Esophagus mucosa (tissue), 1 donor: ENCODE measurements at places on chromosomes 3 and 15. TPM values are rescaled to one million over a fixed set of nuclear protein-coding genes. Genes with fewer than 3 reads are reported as not detected.

Gene RARB
- 2.5 TPM for total RNA-seq

- no peak for ATAC-seq
Observed at GRCh38 chr3:144409319-144409718, 437.7 kb downstream of the DIPK2A start.

- ATAC-seq, result no peak
Observed at GRCh38 chr3:18825665-18826064, 322.6 kb upstream of the KCNH8 start.

- ATAC-seq, result no peak
Observed at GRCh38 chr3:10955711-10956453, 36.7 kb upstream of the SLC6A1 start.

GRCh38 chr3:63762934-63763550 is 56.1 kb upstream of the C3orf49 start:
- no peak for ATAC-seq

- no peak for ATAC-seq
Observed at GRCh38 chr3:45716790-45717336, 27.7 kb downstream of the SACM1L start.

Gene SNURF
- 3.9 TPM for total RNA-seq

DNA sequence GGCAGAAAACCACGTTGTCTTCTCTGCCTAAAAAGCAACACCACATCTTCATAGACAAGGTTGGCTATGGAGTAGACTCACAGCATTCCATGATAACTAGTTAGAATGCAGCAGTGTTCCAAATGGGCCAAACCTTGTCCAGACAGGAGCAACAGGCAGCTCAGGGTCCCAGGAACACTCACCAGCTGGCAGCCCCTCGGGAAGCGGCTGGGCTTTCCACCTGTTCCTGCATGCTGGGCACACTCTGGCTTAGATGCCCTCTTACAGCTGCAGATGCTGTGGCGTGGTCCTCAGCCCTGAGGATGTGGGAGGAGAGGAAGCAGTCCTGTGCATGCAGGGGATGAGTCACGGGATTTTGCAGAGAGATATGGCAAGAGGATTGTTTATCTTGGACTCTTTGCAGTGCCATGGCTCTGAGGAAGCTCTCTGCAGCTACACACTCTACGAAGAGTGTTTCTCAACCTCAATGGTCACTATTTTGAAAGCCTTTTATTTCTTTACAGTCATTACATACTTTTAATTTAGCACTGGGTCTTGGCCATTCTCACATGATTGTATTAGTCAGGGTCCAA is 11.3 kb downstream of the NRROS start:
- peak; percentile 87 for ATAC-seq

GRCh38 chr15:49815950-49816349 is 195.1 kb downstream of the DTWD1 start:
- ATAC-seq, result no peak

GRCh38 chr15:61621146-61621545 is 392.0 kb upstream of the RORA start:
- ATAC-seq, result peak; percentile 47

Gene TMCO5A
- total RNA-seq, result not detected

GRCh38 chr3:134374105-134374790 is at the start of gene AMOTL2:
AMOTL2 (minus strand) TSS chr3:134374447; CDS start chr3:134371433, 3,014 bp downstream.
- ATAC-seq, result peak; percentile 86

Gene CPNE4
- 0.04 TPM for total RNA-seq

DNA sequence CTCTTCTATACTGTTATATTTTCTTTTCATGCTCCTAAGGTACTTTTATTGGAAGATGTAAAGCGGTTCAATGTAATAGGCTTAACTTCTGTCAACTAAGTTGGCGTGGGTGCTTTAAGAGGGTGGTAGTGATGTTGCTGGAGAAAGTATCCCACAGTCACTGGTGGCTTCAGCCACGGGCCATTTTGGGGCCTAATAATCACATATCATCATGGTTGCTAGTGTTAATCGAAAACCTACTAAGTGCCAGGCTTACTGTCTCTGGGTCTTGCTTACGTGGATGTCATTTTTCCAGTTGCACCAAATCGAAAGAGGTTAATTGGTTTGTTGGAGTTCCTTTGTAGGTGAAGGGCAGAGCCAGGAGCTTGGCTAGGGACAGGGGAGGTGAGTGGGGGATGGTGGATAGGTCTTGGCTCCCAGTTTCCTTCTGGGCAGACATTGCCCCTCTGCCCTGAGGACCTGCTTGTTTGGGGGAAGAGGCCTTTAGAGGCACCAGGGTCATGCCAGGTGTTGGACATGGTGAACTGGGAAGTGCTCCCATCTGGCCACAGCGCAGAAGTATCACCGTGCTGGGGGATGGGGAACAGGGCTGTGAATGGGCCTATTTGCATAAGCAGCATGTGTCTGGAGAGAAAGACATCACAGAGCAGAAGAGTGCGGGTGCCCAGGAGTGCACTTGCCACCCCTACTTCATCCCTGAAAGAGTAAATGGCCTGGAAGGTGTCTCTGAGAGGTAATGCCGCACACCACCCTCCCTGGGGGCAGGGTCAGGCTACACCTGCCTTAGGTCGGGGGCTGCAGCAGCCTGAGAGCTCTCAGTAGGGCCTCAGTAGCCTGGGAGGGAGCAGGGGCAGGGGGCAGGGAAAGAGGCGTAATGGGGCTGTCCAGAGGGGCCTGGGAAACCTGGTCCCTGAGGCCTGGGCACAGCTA is 62.4 kb upstream of the POLG start:
- ATAC-seq, result no peak

DNA sequence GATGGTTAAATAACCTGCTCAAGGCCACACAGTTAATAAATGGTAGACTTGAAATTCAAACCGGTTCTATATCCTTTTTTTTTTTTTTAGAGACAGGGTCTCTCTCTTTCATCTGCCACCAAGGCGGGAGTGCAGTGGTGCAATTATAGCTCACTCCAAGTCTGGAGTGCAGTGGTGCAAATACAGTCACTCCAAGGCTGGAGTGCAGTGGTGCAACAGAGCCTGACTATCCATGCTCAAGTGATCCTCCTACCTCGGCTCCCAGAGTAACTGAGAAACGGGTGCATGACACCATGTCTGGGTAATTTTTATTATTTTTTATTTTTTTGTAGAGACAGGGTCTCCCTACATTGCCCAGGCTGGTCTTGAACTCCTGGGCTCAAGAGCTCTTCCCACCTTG is 23.4 kb downstream of the DPP8 start:
- no peak for ATAC-seq

Gene STRIT1
- not detected for total RNA-seq

Gene COL7A1
- total RNA-seq, result 86.4 TPM

DNA sequence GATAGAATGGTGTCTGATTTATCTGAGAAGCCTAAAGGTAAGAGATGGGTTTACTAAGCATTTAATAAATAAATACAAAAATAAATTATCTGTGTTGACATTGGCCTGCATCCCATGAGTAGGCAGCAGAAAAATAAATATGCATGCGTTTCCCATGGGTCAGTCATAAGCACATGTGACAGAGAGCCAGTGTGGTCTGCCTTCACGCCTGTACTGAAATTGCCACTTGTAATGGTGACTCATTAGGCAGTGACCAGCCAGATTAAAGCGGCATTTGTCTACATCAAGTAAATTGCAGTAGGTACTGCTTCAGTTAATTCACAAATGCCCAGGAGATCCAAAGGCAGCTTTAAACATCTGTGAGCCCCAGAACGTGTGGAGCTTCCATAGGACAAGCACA is 399.6 kb downstream of the NAALADL2 start:
- no peak for ATAC-seq

Gene EFCAB12
- total RNA-seq, result 0.04 TPM

Gene ADAMTS9
- 4.3 TPM for total RNA-seq

Gene GOLGA6L10
- 3.9 TPM for total RNA-seq

GRCh38 chr15:59591356-59591755 is 20.2 kb upstream of the GCNT3 start:
- no peak for ATAC-seq

Gene H1-8
- not detected for total RNA-seq

GRCh38 chr3:101873619-101874018 is 24.3 kb downstream of the NFKBIZ start:
- no peak for ATAC-seq

- ATAC-seq, result no peak
Observed at GRCh38 chr3:106097817-106098435, 229.1 kb upstream of the CBLB start.

- ATAC-seq, result no peak
Observed at GRCh38 chr3:108569336-108569735, 19.9 kb downstream of the CIP2A start.

Gene ASB14
- total RNA-seq, result not detected

DNA sequence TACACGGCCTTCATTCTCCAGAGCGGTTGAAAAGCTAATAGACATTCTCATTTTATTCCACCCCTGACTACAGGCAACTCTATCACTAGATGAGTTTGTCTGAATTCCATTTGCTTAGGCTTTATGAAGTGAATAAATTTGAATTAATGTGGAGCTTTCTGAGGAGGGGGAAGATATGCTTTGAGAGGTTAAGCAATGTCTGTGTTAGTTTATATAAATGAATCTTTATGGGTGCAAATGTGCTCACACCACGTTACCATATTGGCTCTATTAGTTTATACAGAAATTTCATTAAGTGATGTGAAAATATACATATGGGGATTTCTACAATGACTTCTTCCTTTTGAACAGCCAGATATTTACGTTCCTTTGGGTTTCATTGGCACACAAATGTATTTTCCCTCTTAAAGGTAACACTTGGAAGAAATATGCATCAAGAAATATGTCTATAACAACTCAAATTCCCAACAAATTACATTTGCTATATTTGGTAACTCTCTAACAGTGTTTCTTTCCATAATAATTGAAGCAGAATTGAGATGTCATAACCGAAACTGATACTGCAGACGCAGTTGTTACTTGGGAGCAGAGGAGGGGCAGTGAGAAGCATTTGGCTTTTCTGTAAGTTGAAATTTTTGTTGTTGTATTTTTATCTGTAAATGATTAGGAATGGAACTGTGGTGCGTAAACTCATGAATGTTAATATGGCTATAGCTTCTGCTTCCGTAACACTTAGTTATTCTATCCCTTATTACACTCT is 359.4 kb downstream of the CACNA2D3 start:
- ATAC-seq, result no peak

GRCh38 chr15:99345832-99346462 is 94.7 kb downstream of the LRRC28 start:
- ATAC-seq, result no peak

Gene PCBP4
- total RNA-seq, result 11.5 TPM

DNA sequence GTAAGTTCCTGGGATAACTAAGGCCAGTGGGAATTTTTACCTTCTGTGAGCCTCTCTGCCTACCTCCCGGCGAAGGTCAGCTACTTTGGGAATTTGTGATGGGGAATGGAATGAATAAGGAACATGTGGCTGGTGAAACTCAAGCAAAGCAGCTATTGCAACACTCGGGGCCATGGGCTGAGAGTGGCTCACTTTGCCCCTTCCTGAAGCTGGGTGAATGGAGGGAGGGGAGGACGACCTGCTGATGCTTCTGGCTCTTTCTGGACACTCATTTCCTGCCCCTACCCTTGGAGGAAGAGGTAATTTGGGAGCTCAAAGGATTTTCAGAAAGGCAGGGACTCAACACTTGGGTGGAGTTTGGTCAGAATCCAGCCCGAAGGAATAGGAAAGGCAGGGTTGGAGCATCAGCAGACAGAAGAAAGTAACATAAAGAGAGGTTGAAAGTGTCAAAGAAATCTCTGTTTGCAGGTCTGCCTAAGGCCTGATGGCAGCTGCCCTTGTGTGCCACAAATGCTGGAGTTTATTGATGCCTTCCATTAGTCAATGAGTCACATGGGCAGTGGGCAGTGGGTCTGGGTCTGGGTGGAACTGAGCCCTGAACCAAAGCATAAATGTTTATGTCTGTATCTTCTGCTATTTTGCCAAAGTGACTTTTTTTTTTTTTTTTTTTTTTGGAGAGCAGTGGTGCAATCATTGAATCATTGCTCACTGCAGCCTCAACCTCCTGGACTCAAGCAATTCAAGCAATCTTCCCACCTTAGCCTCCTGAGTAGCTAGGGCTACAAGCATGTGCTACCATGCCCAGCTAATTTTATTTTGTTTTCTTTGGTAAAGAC is 12.4 kb downstream of the LAMP3 start:
- no peak for ATAC-seq

DNA sequence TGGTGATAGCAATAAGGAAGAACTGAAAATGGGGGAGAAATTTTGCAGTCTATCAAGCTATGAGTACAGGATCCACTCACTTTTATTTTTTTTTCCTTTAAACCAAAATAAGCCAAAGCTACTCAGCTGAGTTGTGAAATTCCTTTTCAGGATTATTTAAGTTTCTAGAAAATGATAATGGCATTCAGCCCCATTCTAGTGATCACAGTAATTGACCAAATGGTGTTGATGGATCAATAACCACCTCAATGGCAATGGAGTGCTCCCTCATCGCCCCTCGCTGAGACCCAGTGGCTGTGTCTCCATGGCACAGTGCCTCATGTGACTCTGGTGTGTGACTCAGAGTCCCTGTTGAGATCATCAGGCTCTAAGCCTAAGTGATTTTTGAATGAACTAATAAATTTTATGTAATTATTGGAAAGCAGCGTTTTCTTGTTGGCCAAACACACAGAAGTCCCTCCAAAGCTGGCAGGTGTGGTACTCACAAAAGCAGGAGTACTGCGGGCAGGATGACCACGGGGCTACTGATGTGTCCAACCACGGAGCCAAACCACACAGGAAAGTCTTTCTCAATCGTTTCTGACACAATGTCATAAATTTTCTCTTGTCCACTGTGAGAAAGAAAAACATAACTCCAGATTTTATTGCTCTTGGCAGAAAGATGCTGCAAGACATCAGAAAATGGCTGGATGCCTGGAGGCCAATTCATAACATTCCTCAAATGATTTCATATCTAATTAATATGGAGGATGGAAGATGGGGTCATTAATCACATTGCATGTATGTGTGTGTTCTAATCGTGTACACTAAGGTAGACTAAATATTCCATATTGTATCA is 14.4 kb upstream of the STARD5 start:
- ATAC-seq, result no peak

- peak; percentile 76 for ATAC-seq
Observed at GRCh38 chr3:171833789-171834460, 9.2 kb upstream of the TMEM212 start.

- no peak for ATAC-seq
Observed at GRCh38 chr3:16251316-16252085, 13.2 kb downstream of the DPH3 start.
